ENCODE measurements at places on chromosomes 5 and 9.

DNA sequence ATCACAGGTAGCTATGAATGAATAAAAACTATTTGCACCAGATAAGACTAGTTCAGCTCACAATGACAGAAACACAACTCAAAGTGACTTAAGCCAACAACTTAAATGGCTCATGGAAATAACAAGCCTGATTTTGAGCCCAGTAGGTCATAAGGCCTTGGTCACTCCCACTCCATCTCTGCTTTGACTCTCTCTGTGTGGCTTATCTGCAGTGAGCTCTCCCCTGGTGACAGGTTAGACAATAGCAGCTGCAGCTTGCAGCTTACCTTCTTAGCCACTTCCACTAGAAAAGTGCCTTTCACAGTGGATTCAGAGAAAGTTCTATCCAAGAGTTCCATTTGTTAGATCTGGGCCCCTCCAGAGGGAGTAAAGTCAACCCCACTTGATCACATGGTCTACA, 315.7 kb downstream of the RAB3C start:
- no peak for DNase-seq

DNA sequence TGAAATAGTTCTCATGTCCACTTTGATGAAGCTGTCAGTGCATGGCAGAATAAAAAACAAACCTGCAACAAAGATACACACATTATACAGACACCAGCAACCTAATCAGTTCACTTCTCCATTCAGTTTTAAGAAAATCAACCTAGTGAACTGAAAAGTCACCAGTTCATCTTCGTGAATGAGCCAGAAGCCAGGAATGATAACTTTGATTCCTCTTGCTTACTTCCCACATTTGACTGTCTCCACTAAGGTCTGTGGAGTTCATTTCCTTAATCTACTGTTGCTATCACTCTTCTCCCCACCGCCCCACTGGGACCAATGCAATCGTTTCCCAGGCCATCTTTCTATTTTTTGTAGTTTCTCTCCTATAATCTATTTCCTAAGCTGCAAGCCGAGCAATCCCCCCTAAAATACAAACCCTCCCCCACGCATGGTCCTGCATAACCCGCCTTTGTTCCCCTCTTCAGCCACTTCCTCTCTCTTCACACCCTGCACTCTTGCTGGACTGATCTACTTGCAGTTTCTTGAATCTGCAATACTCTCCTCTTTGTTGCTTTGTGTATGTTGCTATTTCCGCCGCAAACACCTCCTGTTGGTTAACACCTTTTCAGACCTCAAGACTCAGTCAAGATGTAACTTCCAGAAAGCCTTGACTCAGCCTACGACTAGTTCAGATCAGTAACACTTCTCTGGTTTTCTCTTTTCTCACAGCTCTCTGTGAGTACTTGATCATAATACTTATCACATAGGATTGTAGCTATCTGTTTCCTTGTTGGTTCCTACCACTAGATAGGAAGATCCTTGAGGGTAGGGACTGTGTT, 16.6 kb downstream of the STOM start:
- no peak for DNase-seq

DNA sequence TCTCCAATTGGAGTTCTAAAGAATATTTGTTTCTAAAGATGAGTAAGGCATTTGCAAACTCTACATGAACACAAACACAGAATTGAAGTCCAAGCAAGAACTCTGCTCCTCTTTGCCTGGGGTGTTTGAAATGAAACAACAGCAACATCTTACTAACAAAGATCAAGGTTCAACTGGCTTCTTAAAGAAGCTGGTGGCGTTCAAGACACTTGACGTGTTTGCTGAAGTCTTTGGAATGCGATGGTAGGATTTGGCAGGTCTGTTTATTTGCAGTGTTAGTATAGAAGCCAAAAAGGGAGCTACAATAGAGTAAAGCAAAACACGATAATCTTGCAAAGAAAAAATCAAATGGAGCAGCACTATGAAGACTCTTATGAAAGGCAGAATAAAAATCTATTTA, 94.9 kb downstream of the BASP1 start:
- no peak for DNase-seq

DNA sequence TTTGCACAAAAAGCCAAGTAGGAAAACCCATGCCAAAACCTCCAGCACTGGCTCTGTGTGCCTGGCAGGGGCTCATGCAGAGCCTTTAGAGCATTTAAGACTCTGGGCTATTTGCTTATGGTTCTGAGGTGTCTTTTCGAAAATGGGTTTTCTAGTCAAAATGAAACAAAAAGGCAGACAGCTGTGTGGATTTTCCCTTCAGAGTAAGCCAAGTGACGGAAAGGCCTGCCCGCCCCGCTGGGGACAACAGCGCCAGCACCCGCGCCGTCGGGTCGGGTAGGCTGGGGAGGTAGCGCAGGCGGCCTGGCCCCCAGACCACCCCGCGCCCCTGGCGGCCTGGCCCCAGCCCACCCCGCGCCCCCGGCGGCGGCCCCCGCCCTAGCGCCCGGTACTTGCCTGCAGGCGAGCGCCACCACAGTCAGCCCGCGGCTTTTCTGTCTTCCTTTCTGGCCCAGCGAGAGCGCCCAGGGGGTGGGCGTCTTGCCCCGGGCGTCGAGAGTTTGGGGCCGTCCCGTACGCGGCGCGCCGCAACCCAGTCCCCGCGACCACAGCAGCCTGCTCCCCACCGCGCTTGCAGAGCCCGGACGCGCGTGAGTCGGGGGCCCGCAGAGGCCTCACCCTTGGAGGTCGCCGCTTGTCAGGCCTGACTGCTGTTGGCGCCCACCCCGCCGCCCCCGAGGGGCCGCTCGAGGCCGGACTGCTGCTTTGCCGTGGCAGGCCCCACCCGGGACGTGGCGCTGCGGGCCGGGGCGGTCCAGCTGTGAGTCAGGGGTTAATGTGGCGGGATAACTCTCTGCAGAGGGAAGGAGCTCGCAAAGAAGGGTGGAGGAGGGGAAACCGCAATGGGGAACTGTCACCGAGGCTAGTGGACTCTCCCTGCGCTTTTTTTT, at the start of gene TICAM2:
TICAM2 (minus strand) TSS at position 779 of the 890 bp plus-strand sequence. CDS start 21,223 bp downstream, outside the sequence.
- DNase-seq: peak; percentile 43
